NCI-H1105 treated with DMSO at 0.1 percent for 48 hours (cell line): ENCODE measurements at places on chromosomes 1 and 21.

GRCh38 chr1:67226688-67227087, 60.4 kb downstream of the IL23R start:
- no peak for DNase-seq

GRCh38 chr21:45530423-45531113, 11.7 kb downstream of the SLC19A1 start:
- DNase-seq, result no peak

- no peak for DNase-seq
Observed at GRCh38 chr1:25760871-25761270, 39.1 kb upstream of the SELENON start.

DNA sequence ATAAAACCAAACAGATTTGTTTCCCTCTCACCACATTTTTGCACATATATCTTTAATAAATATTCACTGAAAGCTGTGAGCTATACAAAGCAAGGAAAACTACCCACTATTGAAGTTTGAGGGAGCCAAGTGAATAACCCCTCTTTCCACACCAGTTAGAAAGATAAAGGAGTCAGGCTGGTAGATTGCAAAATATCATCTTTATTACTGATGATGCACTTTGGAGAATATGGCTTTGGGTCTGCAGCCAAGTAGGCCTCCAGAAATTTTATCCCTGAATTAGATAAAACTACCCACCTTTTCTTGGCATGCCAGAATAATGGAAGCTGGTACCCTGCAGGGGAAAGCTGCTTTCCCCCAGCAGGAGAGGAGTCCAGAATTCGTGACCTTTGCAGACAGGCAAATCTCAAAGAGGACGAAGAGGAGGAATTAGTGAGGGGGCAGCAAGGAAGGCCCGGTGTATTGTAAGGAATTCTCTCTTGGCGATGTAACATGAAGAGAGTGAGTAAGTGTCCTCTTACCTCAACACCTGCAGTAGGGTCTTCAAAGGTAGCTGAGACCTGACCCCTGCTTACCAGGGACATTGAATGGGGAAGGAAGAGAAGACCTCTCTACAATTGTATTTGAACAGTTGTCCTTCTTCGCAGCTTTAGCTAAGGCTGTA, 84.7 kb downstream of the LRRC8D start:
- no peak for DNase-seq

GRCh38 chr1:228145463-228146416, 4.0 kb upstream of the GJC2 start:
- DNase-seq, result no peak

- no peak for DNase-seq
Observed at GRCh38 chr1:113913887-113914664, 8.9 kb downstream of the DCLRE1B start.

DNA sequence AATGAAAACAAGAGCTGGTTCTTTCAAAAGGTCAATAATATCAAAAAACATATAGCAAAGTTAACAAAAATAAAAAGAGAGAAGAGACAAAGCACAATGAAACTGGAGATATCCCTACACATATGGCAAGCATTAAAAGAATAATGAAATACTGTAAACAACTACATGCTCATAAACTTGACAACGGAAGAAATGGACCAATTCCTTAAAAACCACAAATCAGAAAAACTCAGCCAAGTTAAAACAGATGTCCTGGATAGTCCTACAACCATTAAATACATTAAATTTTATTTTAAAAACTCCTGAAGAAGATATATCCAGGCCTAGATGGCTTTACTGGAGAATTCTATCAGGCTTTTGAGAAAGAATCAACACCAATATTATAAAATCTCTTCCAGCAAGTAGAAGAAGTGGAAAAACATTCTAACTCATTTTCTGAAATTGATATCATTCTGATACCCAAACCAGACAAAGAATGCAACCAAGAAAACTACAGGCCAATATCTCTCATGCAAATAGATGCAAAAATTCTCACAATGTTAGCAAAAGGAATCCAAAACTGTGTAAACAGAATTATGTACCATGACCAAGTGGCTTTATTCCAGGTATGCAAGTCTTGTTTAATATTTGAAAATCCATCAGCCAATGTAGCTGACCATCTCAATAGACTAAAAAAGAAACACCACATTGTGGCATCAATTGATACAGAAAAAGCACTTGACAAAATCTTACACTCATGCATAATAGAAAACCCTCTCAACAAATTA, 56.1 kb upstream of the LRRC7 start:
- DNase-seq, result no peak

DNA sequence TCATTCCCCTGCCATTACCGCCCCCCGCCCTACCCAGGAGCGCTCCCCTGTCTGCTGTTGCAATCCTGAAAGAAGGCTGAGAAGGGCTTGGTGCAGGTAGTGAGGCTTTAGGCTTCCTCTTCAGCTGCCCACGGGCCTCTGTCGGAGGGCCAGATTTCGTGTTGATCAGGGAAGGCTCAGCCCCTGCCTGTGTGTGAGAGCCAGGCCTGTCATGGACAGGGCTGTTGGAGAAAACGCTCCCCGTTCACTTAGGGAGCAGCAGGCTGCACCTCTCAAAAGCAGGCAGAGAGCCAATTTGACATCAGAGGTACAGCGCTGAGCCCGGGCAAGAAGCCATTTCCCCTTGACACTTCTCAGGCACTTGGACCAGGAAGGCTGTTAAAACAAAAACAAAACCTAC, 19.0 kb downstream of the TEX35 start:
- peak; percentile 62 for DNase-seq

DNA sequence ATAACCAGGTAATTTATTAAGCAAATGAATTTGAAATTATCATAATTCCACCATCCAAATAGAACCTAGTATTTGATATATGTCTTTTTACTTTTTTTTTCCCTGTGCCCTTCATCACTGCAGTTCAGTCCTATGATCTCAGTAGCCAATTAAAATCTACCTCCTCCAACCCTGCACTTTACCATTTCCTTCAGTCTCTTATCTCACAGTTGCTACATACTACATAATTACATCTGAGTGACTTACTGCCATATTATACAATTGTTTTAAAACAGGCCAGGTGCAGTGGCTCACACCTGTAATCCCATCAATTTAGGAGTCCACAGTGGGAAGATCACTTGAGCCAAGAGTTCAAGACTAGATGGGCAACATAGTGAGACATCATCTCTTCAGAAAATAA, 73.2 kb downstream of the PRKACB start:
- DNase-seq, result no peak

GRCh38 chr1:3067301-3067670, 1.7 kb upstream of the PRDM16 start:
- no peak for DNase-seq

DNA sequence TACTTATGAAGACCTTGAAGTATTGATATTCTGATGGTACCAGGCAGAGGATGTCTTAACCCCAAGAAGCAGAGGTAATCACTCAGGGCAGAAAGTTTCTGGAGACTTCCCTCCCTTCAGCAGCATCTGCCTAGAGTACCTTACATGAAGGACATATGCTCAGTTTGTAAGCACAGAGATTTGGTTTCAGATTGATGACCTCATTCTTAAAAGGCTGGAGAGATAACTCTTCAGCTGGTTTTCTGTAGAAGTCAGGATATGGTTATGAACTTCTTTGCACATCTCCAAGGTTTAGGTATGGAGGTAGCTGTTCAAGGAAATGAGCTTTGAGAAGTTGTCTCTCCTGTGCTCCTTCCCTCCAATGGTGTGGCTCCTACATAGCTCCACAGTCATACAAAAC, 148.7 kb downstream of the HHIPL2 start:
- no peak for DNase-seq

- DNase-seq, result no peak
Observed at GRCh38 chr1:75768016-75768415, 18.0 kb upstream of the RABGGTB start.

- DNase-seq, result no peak
Observed at GRCh38 chr1:153533689-153534201, 2.0 kb downstream of the S100A6 start.

- DNase-seq, result no peak
Observed at GRCh38 chr21:43352568-43353281, 74.2 kb downstream of the SIK1 start.

DNA sequence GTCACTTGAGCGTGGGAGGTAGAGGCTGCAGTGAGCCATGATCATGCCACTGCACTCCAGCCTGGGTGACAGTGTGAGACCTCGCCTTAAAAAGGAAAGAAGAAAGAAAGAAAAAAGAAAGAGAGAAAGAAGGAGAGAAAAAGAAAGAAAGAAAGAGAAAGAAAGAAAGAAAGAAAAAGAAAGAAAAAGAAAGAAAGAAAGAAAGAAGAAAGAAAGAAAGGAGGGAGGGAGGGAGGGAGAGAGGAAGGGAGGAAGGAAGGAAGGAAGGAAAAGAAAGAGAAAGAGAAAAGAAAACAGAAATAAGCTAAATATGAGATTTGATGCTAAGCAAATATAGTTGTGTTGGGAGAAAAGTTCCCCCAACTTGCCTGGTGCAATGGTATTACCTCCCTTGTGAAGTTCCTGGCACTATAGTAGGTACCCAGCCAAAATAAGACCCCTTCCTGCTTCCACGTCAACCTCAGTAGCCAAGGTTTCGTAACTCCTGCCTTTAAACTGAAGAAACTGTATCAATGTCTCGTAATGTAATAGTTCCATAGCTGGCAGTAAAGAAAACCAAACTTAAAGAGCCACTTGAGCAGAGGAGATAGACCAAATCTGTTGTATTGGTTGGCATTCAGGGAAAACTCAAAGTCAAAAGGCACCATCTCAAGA, 88.1 kb upstream of the HNRNPU start:
- no peak for DNase-seq

DNA sequence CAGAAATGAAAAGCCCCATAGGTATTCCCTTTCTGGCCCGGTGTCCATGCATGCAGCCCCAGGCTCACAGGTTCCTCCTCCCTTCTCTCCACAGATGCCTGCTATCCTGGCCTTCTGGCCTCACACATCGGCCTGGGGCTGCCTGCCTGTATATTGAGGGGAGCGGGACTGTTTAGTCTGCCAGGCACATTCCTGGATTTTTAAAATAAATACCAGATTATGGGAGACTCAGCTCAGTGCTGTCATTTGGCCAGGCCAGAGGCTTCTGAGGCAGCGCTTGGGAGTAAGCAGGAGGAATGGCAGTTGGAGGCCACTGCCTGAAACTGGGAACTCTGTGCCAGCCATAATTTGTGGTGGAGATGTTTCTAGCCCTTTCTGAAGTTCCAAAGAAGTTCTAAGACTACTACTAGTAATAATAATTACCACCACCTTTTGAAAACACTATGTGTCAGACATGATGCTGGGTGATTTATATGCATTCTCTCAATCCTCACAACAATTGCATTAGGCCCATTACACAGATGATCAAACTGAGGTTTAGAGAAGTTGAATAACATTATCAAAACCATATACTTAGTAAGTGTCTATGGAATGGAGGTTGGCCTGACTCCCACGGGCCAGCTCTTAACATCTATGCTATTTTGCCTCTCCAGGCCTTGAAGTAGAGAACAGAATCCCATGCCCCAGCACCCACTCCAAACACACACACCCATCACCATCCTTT, 107.6 kb downstream of the PLXNA2 start:
- no peak for DNase-seq

DNA sequence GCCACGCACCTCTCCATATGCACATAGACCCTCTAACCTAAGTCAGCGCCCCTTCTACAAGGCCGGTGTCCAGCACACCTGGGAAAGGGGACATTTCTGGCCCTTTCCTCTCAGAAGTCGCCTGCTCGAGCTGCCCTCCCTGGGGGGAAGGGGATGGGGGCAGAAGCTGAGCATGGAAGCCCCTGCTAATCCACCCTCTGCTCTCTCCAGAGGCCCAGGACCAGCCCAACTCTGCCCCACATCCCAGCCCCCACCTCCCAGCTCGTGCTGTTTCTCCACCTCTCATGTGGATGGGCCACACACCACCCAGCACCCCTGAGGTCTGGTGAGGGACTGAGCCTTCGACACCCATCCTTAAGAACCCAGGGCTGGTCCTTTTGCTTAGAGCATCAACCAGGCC, 14.8 kb downstream of the TNFRSF1B start:
- no peak for DNase-seq

GRCh38 chr1:238777551-238777950, 608.8 kb upstream of the CHRM3 start:
- DNase-seq, result no peak
